ENCODE measurements at places on chromosomes 6 and 20.
A peak's percentile ranks its signal among the peaks of the same experiment; 100 is the strongest.

- DNase-seq: no peak
These were observed 35.1 kb upstream of the BTN3A2 start for GRCh38 chr6:26329763-26330511.

DNA sequence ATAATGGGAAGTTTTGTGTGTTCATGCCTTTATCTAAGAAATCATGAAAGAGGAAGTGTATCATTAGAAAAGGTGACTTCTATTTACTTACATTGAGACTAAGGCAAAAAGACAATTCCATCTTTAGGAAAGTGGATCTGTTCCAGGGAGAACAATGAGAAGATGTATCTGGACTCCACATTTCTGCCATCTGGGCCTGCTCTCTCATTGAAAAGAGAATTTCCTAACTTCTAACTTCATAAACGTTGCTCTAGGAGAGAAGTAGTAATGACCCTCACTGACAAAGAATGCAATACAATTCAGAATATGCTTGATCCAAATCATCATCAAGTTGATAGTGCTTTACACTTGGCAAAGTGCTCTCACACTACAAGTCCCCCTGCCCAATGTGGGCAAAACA is 294.2 kb downstream of the OGFRL1 start:
- no peak for DNase-seq

DNA sequence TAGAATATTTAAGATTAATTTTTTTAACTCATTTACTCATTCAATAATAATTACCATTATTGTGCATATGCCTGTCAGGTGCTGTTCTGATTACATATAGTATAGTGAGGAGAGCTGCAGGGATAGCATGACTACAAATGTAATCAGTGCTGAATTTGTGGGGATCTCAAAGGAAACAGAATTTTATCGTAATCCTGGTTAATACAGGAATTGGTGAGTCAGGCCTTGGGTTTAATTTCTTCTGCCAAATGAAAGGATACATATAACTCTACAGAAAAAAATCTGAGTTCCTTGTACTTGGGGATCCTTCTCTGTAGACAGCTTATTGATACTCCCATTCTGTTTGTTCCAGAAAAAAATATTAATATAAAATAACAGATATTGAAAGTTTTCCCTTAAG is 297.2 kb downstream of the GJA1 start:
- no peak for DNase-seq

GRCh38 chr20:57742507-57743181 is 32.8 kb upstream of the PMEPA1 start:
- no peak for DNase-seq

DNA sequence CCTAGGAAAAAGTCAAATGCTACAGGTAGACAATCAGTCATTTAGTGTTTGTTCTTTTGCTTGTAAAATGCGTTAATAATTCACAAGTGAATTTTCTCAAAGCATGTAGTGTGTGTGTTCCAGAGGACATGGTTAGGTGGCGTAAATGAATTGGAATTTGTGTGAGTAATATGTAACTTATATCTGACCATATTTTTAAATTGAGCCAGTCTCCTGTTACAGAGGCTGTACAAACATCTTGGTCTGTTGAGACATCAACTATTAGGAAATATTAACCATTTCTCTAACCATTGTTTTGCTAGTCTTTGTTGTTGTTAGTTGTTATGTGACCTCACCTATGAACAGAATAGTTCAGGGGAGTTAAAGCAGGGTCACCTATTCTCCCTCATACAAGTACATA is 22.7 kb downstream of the MCM8 start:
- no peak for DNase-seq

- DNase-seq: no peak
These were observed 499.0 kb upstream of the SLC35B3 start for GRCh38 chr6:8934318-8934717.

DNA sequence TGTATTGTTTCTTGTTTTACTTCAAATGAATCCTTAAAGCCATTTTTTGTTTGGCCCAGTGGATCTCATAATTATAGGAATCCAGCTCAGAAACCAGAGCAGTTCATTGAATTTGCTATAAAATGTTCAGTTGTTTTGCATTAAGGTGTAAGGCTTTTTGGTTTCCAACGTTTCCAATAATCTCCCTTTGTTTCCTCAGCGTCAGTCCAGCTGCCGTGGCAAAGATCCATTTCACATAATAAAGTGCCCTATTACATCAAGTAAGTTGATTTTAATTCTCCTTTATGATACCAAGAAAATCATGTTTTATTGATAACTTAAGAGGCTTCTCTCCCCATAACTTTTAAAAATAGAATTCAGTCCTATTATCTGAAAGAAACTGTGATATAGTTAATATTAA is 472.6 kb downstream of the UTRN start:
- no peak for DNase-seq

DNA sequence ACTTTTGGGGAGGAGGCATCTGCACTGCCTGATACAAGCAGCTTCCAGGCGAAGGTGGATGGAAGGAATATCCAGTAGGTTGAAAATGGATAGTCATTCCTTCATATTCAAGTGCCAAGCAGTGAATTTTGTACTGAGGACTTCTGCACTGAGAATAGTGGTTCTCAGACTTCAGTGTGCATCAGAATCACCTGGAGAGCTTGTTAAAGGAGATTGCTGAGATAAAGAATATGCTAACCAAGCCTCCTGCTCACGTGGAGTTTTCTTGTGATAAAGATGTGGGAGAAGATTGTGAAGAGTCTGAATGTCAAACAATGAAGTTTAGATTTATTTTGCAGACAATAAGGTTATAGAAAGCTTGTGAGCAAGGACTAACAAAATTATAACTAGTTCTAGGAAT is 97.8 kb downstream of the HFE start:
- DNase-seq: no peak

- DNase-seq: no peak
These were observed 332.6 kb upstream of the TBX18 start for GRCh38 chr6:85096976-85097375.

DNA sequence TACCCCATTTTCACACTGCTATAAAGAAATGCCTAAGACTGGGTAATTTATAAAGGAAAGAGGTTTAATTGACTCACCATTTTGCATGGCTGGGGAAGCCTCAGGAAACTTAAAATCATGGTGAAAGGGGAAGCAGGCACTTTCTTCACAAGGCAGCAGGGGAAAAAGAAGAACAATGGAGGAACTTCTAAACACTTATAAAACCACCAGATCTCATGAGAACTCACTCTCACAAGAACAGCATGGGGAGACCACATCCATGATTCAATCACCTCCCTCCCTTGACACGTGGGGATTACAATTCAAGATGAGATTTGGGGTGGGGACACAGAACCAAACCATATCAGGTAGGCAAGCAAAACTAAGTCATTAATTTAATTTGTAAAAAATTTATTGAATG is 343.2 kb downstream of the FRK start:
- DNase-seq: no peak

DNA sequence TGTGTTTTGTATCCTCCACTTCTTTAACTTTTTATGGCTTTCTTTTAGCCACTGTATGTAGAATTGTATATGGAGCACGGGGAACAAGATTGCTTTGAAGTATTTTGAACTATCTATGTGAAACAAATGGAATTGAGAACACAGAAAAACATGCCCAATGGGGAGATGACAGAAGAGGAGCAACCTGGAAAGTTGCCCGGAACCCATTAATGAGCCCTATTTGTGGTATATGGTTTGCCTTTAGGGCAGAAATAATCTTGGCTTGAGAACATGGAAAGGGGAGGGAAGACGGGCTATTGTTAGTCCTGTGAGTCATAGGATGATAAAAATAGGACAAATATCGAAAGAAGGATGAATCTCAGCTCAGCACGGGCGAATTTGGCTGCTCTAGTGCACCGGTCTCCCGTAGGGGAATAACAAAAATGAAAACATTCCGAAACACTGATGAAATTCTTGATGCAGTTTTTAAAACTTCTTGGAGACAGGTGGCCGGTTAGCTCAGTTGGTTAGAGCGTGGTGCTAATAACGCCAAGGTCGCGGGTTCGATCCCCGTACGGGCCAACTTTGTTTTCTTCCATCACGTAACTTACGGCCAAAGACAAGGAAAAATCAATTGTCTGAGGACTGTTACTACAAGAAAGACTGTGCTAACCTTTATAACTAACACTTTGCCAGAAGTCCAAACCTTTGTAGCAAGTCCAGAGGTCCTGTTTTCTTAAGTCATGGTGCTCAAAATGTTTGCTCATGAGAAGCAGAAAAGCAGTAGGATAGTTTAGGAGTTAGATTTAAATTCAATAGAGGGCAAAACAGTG is 15.7 kb downstream of the HMGN4 start:
- DNase-seq: peak; percentile 70

DNA sequence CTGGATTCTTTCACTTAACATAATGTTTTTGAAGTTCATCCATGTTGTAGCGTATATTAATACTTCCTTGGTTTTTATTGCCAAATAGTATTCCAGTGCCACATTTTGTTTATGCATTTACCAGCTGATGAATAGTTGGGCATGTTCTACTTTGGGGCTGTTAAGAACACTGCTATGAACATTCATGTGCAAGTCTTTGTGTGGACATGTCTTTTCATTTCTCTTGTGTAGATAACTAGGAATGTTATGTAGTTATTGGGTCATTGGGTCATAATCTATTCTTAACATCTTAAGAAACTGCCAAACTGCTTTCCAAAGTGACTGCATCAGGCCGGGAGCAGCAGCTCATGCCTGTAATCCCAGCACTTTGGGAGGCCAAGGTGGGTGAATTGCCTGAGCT is 43.8 kb upstream of the GLP1R start:
- DNase-seq: no peak

- no peak for DNase-seq
These were observed 933.7 kb upstream of the GJE1 start for GRCh38 chr6:141199074-141199473.

- no peak for DNase-seq
These were observed 62.3 kb upstream of the TBC1D7 start for GRCh38 chr6:13390658-13391057.

GRCh38 chr6:169935861-169936260 is 184.4 kb downstream of the ERMARD start:
- no peak for DNase-seq

GRCh38 chr6:15487262-15487661 is 175.6 kb downstream of the DTNBP1 start:
- no peak for DNase-seq

GRCh38 chr6:30752157-30752927 is 8.0 kb upstream of the IER3 start:
- DNase-seq: no peak

DNA sequence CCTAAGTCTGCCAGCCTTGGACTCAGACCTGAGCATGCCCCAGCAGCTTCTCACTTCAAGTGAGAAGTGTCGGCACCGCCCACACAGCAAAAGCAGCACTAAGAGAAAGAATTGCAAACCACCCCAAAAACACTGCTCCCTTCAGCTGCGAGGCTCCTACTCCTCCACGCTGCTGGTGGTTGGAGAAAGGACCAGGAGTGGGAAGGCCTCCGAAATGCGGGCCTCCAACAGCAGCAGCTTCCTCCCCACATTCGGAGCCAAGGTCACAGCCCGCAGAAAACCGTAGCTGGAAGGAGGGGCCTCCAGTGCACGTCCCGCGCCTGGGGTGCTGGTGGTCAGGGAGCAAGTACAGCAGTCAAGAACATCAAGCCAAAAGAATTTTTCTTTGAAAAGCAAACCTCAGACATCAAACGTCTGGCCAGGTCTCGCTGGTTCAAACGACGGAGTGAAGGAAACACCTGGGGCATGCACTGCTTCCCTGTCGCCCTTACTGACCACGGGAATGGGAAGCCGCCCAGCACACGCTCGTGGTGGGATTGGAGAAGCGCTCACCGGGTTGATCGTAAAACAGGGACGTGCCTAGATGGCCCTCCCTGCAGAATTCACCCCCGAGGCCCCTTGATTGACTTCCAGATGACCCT is 185.6 kb upstream of the CST7 start:
- DNase-seq: no peak

DNA sequence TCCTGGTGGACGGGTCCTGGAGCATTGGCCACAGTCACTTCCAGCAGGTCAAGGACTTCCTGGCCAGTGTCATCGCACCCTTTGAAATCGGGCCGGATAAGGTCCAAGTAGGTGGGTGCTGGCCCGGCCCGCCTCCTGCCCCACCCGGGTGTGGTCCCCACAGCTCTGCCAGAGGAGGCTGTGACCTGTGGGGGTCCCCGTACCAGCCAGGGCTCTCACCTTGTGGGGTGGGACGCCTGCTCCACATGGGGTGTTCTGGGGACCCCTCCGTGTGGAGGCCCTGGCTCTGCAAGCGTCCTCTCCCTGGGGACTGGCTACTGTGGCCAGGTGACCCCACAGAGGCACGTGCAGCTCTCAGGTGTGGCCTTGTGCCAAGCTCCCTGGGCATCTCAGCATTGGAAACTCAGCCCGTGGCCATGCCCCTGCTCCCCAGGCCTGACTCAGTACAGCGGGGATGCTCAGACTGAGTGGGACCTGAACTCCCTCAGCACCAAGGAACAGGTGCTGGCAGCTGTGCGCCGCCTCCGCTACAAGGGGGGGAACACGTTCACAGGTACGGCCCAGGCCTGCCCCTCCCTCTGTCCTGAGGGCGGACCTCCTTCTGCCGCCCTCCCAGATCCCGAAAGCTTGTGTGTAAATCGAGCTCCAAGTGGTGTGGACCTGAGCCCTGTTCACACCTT is 14.7 kb downstream of the COL20A1 start:
- DNase-seq: no peak

GRCh38 chr20:12594410-12595088 is 414.2 kb upstream of the SPTLC3 start:
- DNase-seq: no peak

GRCh38 chr20:50276119-50277063 is 85.8 kb downstream of the CEBPB start:
- DNase-seq: no peak

DNA sequence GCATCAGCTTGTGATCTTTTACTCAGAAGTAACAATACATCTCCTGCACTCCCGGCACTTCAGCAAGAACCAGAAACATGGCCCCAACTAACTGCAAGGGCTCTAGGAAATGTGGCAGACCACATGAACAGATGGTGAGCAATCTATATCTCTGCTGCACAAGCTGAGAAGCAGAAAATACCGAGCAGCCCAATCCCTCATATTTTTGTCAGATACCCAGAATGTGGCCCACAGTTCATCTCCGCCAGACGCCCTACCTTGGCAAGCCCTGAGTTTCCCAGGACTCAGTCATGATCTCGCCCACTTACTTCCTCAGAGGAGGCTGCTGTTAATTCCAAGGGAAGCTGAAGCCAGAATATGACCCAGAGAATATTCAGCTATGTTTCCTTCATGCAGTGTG is 63.1 kb upstream of the PHACTR1 start:
- DNase-seq: no peak

GRCh38 chr20:6450841-6451240 is 316.6 kb upstream of the BMP2 start:
- DNase-seq: no peak

DNA sequence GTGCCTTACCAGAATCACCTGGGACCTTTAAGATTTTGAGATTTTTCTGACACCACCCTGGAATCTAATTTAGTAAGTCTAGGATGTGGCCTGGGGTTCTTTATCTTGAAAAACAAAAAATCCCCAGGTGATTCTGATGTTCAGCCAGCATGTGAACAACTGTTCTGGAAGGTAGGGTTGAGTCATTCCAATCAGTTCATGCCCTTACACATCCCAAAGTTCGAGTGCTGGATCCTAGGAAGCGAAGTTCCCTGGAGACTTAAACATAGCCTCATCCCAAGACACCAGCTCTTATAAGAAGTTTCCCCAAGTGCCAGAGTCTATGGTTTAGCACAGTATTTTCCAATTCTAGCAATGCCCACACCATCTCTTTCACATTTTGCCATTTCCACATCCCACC is 6.3 kb upstream of the TSHZ2 start:
- DNase-seq: no peak
